ENCODE measurements at places on chromosomes 6 and 20.

DNA sequence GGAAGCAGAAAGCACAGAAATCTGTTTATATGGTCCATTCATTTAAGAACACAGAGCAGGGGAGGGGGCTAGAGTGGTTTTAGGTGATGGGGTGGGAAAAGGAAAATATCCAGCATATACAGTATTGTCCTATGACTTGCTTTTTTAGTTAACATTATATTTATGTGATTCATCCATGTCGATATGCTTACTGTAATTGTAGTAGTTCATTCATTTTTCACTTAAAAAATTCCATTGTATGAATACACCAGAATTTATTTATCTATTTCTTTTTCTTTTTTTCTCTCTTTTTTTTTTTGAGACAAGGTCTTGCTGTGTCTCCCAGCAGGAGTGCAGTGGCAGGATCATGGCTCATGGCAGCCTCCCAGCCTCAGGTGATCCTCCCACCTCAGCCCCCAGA, 9.6 kb upstream of the PRIM2 start:
- DNase-seq: no peak

- no peak for DNase-seq
These were observed 90.2 kb upstream of the SULF2 start for GRCh38 chr20:47875297-47876025.

DNA sequence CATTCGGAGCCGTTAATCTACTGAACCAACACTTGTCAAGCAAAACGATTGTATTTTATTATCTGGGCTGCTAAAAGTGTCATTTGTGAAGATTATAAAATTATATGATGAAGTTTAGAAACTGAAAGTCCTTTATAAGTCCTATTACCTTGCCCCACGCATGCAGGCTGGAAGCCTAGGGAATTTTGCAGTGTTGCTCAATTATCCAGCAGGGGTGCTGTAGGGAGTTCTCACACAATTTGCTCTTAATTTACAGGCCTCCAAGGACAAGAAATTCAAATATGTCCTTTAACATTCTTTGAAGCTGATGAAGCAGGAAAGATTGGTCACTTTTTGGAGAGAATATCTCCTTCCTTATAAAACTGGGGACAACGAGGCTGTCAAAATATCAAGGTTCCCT, 368.9 kb downstream of the LMBRD1 start:
- no peak for DNase-seq

DNA sequence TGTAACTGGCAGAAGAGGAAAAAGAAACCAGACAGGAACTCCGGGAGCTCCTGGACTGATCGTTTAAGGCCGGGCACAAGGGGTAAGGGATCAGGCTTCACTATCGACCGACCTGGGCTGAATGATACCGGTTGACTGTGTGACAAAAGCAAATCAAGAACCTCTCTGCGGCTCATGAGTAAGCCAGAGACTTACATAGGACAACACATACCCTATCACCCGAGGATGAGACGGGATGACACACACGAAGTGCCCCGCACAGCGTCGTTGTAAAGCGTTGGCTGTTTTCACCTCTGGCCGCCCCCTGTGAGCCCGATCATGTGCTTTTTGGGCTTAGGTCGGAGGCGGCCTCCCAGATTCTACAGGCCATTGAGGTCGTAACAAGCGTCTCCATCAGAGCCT, 695 bp upstream of the TGIF2 start:
- DNase-seq: no peak

- no peak for DNase-seq
These were observed 97.2 kb downstream of the MAP3K4 start for GRCh38 chr6:161088676-161089328.

- no peak for DNase-seq
These were observed 105.5 kb upstream of the ZNF217 start for GRCh38 chr20:53699085-53699674.

DNA sequence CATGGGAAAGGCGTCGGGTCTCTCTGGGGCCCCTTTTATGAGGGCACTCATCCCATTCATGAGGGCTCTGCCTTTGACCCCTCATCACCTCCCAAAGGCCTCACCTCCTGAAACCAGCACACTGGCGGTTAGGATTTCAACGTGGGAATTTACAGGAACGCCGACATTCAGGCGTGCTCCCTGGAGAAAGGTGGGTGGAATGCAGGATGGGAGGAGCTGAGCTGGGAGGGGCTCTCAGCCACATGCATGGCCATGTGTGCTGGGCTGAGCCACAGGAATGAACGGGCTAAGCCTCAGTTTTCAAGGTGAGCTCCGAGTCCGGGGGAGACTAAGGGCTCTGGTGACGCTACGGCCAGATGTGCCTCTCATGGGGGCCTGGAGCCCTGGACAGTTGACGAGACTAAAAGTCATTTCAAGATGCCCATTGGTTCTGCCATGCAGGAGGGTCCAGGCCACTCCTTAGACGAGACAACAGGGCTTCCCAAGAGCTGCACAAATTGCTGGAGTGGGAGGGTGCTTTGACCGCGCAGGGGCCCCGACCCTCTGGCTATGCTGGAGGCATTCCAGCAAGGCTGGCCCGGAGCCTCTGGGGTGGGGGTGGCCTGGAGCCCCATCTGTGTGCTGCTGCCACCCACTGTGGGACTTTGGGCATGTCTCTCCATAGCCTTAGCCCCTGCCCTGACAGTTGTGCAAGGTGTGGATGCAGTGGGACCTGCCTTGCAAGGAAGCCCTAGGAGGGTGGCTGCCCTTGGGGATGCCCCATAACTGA, 3.8 kb upstream of the ARFGAP1 start:
- DNase-seq: no peak

GRCh38 chr20:25460566-25461280, 53.2 kb downstream of the GINS1 start:
- DNase-seq: no peak

GRCh38 chr6:68760941-68761676, 126.0 kb downstream of the ADGRB3 start:
- no peak for DNase-seq

GRCh38 chr6:31122791-31123706, 2.8 kb upstream of the CDSN start:
- no peak for DNase-seq

DNA sequence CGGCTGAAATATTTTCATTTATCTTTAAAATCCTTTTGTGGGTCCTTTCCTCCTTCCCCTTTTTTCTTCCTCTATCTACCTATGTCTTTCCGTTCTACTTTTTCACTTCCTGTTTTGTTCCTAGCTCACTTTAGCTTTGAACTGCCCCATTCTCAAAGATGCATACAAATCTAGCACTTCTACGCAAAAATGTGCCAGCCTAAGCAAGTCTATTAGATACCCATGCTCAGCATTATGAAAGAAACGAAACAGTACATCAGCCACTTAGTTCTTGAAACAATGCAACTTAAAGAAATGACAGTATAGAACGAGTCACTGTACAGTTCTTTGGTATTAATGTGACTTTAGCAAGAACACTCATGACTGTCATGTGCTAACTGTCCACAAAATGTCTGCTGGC, 47.3 kb upstream of the MARCKS start:
- no peak for DNase-seq

- peak; percentile 8 for DNase-seq
These were observed 468.3 kb downstream of the CDC5L start for GRCh38 chr6:44855562-44856411.

- no peak for DNase-seq
These were observed 806.3 kb upstream of the GJE1 start for GRCh38 chr6:141326426-141326825.

GRCh38 chr20:4491643-4492042, 230.1 kb upstream of the PRND start:
- DNase-seq: no peak

DNA sequence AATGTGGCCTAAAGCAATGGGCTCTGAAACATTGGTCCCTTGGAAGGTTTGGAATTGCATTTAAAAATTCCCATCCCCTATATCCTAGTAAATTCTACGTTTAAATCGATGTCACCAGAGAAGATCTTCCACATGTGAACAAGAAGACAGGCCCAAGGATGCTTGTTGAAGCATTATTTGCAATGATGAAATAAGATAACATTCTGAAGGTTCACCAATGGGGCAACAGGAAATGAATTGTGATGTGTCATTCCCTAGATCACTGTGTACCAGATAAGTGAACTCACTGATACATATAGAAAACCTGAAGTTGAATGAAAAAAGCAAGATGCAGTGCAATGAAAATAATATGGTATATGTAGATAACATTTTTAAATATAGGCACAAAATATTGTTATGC, 464.3 kb upstream of the BTBD3 start:
- DNase-seq: no peak

DNA sequence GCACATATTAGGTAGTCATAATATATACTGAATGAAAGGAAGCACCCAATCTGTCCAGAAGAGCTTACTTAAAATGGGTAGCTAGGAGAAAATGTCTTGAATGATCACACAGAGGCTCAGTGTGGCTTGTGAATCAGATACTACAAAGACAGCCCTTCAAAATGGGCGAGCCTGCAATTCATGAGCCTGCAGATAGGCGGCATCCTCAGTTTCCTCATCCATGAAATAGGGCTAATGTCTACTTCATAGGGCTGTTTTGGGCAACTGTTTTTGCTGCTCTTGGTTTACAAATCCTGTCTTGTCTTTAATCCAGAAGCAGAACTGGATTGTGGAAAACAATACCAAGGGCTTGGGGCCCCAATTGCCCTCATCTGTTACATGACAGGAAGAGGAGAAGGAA, 129.3 kb upstream of the KCNK16 start:
- DNase-seq: no peak

- no peak for DNase-seq
These were observed 32.0 kb downstream of the HLA-C start for GRCh38 chr6:31239854-31240253.

DNA sequence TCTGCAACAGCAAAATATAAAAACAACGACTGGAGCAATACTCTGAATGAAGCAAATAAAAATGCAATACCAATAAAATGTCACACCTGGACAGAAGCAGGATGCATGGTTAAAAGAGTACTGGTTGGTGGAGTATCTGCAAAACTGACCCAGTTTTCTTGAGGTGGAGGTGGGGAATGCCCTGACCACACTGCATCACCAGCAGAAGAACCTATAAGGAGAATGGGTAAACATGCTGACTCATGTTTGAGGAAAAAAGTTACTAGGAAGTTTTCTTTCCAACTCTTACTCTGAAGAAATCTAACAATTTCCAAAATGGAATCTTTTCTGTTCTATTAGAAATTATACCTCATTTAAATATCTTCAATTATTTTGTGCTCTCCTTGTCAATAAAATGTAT, 43.6 kb downstream of the REPS1 start:
- no peak for DNase-seq

- DNase-seq: no peak
These were observed 133.0 kb downstream of the GPX5 start for GRCh38 chr6:28658475-28659249.

DNA sequence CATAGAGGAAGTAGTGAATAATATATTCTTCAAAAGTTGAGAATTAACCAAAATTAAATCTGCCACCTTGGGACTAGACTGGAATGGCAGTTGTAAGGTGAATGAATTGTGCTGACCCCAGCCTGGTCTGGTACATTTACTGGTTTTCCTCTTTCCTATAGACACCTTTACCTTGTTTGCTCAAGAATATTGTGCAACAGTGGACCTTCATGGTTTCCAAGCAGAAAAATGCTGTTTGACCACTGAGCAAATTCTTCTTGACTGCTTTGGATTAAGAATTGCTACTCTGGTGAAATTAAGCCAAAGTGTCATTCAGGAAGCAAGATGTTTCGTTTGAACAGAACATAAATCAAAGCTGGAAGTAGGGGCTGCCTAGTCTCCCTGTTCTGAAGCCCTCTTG, 156.6 kb upstream of the TAB2 start:
- no peak for DNase-seq

- DNase-seq: no peak
These were observed 7.3 kb downstream of the COL10A1 start for GRCh38 chr6:116118608-116119007.

- DNase-seq: no peak
These were observed 647.7 kb upstream of the NRSN1 start for GRCh38 chr6:23478312-23478711.

- DNase-seq: no peak
These were observed 77.1 kb downstream of the CDYL start for GRCh38 chr6:4853349-4853748.

GRCh38 chr6:27507041-27507956, 34.4 kb upstream of the ZNF184 start:
- no peak for DNase-seq

DNA sequence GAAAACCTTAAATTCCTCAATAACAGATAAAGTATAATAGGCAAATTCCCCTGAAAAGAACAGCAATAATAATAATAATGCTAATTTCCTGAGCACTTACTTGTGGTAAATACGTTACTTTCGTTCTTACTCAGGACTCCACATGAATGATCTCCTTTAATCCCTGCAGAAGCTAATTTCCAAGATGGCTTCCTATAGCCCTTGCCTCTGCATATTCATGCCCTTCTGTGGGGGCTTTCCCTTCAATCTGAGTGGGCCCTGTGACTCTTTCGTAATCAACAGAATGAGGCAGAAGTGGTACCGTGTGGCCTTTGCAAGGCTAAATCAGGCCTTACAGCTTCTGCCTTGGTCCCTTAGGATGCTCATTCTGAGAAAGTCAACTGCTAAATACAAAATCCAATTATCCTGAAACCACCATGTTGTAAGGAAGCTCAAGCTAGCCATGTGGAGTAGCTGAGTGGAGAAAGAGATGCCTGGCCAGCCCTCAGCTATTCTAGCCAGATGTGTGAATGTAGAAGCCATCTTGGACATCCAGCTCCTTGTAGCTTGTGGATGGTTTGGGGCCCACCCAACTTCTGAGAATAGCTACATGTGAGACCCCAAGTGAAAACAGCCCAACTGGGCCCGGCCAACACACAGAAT, 50.5 kb downstream of the MCUR1 start:
- DNase-seq: no peak

- no peak for DNase-seq
These were observed 130.9 kb downstream of the SULF2 start for GRCh38 chr20:47654370-47654769.

DNA sequence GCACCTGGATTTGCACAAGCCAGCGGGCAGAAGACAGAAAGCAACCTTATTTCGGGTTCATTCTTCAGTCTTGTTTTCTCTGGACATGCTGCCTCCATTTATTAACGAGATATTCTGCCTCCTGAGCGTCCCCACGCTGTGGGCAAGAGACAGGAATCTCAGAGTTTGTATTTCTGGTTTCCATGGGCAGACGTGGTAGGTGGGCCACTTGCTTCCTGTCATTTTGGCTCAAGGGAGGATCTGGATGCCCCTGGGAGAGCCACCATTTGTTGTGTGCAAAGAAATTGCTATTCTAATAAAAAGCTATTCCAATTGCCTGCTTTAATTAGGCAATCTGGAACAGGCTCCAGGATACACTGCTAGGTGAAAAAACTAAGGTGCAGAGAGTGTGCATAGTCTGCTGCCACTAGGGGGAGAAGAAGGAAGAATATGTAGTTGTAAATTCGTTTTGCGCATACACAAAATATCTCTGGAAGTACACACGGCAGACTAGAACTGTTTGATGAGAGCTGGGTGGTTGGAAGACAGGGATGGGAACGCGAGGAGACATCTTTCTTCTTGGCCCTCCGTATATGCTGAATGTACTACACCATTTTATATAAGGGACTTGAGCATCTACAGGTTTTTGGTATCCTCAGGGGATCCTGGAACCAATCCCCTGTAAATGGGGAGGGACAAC, 30.1 kb upstream of the SLC16A10 start:
- DNase-seq: peak; percentile 5

- no peak for DNase-seq
These were observed 437.1 kb downstream of the GRIK2 start for GRCh38 chr6:101830501-101831031.

GRCh38 chr6:14458669-14459266, 341.2 kb downstream of the CD83 start:
- no peak for DNase-seq

- DNase-seq: no peak
These were observed 52.0 kb downstream of the FRK start for GRCh38 chr6:116008470-116009243.

- DNase-seq: no peak
These were observed 215.7 kb downstream of the SYNDIG1 start for GRCh38 chr20:24684956-24685691.
